ENCODE measurements at places on chromosomes 1 and 21. TPM values are rescaled to one million over a fixed set of nuclear protein-coding genes. Genes with fewer than 3 reads are reported as not detected.

DNA sequence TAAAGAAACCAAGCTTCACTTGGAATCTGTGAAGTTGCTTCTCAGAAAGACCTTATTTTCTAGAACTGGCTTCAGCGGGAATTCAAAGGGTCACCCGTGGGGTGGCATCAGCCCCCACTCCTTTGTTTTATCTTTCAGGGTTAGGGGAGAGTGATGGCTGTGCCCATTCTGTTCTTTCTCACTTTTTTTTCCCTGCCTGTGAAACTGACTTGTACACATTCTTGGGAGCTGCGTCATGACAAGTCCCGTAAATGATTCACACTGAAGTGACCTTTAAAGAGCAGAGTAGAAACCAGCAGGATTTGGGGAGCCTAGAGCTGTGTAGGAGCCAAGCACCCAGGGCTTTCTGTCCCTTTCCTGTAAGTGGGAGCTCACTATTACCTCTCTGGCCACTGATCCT lies 43.8 kb downstream of the SLC44A3 start:
- no peak overlapping the region for H3K4me3 ChIP-seq
- H3K27me3 ChIP-seq: peaks cover 2% of the 10 kb centered on the region
- no peaks in the 10 kb centered on the region for H3K36me3 ChIP-seq
- DNase-seq: no peak

- H3K36me3 ChIP-seq: no peaks in the 10 kb centered on the region
- no peak overlapping the region for H3K4me3 ChIP-seq
- no peaks in the 10 kb centered on the region for H3K27me3 ChIP-seq
- no peaks in the 10 kb centered on the region for H3K4me1 ChIP-seq
- no peak for DNase-seq
Measured at GRCh38 chr1:32406629-32407111, 12.4 kb upstream of the BSDC1 start.

GRCh38 chr1:119045096-119045746 lies 57.1 kb upstream of the TBX15 start:
- peaks cover 50% of the 10 kb centered on the region for H3K36me3 ChIP-seq
- H3K4me1 ChIP-seq: no peaks in the 10 kb centered on the region
- H3K27ac ChIP-seq: no peak overlapping the region
- H3K4me3 ChIP-seq: no peak overlapping the region
- no peak for DNase-seq

- peaks cover 6% of the 10 kb centered on the region for H3K36me3 ChIP-seq
- peak; percentile 67 for DNase-seq
- peaks cover 69% of the 10 kb centered on the region for H3K27me3 ChIP-seq
- H3K4me1 ChIP-seq: peaks cover 38% of the 10 kb centered on the region
- no peak overlapping the region for H3K27ac ChIP-seq
Measured at GRCh38 chr1:63316984-63317816, 5.2 kb upstream of the FOXD3 start.

- no peaks in the 10 kb centered on the region for H3K36me3 ChIP-seq
- H3K4me1 ChIP-seq: no peaks in the 10 kb centered on the region
- DNase-seq: no peak
- peaks cover 13% of the 10 kb centered on the region for H3K27me3 ChIP-seq
Measured at GRCh38 chr1:4600615-4601460, 53.6 kb upstream of the AJAP1 start.

- peak overlapping the region; percentile 93 for H3K27ac ChIP-seq
- DNase-seq: peak; percentile 78
- peaks cover 17% of the 10 kb centered on the region for H3K36me3 ChIP-seq
- peak overlapping the region; percentile 97 for H3K4me3 ChIP-seq
Measured at GRCh38 chr1:207049974-207050391, 1.0 kb downstream of the YOD1 start.

- H3K4me1 ChIP-seq: peaks cover 3% of the 10 kb centered on the region
- no peaks in the 10 kb centered on the region for H3K27me3 ChIP-seq
- H3K4me3 ChIP-seq: no peak overlapping the region
- no peaks in the 10 kb centered on the region for H3K36me3 ChIP-seq
Measured at GRCh38 chr1:21966247-21967000, 10.4 kb upstream of the CELA3B start.

DNA sequence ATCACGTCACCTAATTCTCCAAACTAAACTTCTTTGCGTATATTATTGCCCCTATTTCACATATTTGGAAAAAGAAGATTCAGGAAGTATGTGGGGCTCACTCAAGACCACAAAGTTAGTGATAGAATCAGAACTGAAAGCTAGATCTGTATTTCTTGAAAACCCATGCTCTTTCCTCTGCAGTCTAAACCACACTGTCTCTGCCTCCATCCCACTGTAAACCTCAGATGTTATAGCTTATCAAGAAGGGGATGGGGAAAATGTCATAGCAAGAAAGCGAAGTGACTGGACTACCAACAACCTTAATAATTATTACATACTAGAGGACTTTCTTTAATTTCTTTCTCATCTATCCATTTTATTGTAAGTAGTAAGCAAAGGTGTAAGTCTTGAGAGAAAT lies 257.7 kb upstream of the SGIP1 start:
- peak overlapping the region; percentile 37 for H3K4me3 ChIP-seq
- peak; percentile 56 for DNase-seq
- H3K36me3 ChIP-seq: no peaks in the 10 kb centered on the region
- H3K4me1 ChIP-seq: peaks cover 92% of the 10 kb centered on the region
- peak overlapping the region; percentile 66 for H3K27ac ChIP-seq
- H3K27me3 ChIP-seq: no peaks in the 10 kb centered on the region

GRCh38 chr1:69511426-69512192 lies 56.1 kb upstream of the LRRC7 start:
- no peaks in the 10 kb centered on the region for H3K27me3 ChIP-seq
- no peak overlapping the region for H3K4me3 ChIP-seq
- no peaks in the 10 kb centered on the region for H3K4me1 ChIP-seq
- no peak overlapping the region for H3K27ac ChIP-seq

GRCh38 chr1:158552296-158552695 lies 1.9 kb downstream of the OR6Y1 start:
- no peaks in the 10 kb centered on the region for H3K4me1 ChIP-seq
- H3K27me3 ChIP-seq: peaks cover 12% of the 10 kb centered on the region
- no peak for DNase-seq
- H3K27ac ChIP-seq: no peak overlapping the region

YRDC gene
- 31.6 TPM for total RNA-seq

GRCh38 chr1:67889466-67889865 lies 56.2 kb upstream of the GNG12 start:
- H3K36me3 ChIP-seq: no peaks in the 10 kb centered on the region
- H3K4me1 ChIP-seq: peaks cover 2% of the 10 kb centered on the region
- H3K4me3 ChIP-seq: no peak overlapping the region

GRCh38 chr1:164702216-164702615 lies 143.2 kb downstream of the PBX1 start:
- DNase-seq: no peak
- H3K27ac ChIP-seq: no peak overlapping the region
- H3K27me3 ChIP-seq: no peaks in the 10 kb centered on the region
- H3K4me1 ChIP-seq: no peaks in the 10 kb centered on the region
- H3K36me3 ChIP-seq: no peaks in the 10 kb centered on the region
- H3K4me3 ChIP-seq: no peak overlapping the region

DNA sequence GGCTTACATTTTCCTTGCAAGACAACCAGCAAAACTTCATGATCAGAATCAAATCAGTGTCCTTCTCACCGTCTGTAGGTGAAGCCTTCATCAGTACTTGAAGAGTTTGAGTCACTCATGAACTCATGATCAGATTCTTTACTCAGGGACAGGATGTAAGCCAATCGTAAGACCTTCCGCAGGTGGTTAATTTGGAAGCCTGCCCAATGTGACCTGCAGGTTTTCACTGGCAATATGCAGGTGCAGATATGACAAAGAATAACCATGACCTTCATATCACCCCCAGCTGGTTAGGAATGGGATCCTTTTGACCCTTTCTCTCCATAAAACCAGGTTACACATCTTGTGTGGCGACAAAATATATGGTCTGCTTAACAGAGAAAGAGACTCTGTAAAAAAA lies 2.4 kb upstream of the PRAMEF20 start:
- H3K4me1 ChIP-seq: no peaks in the 10 kb centered on the region
- no peak for DNase-seq
- H3K4me3 ChIP-seq: no peak overlapping the region
- no peaks in the 10 kb centered on the region for H3K36me3 ChIP-seq
- no peak overlapping the region for H3K27ac ChIP-seq

DNA sequence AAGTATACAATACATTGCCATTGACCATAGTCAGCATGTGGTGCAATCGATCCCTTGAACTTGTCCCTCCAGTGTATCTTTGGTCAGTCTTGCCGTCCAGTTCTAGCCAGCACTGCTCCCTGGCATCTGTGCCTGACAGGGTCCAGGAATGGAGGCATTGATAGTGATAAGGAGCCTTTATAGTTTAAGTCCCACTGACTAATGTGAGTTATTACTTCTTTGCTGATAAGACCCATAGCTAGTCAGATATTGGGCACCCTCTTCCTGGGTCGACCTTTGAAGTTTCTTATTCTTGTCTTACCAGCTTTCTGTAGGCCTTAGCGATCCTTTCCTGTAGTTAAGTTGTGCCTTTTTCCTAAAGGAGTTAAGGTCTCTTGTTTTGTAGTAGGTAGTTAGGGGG lies 13.0 kb downstream of the UCK2 start:
- DNase-seq: no peak
- H3K27me3 ChIP-seq: no peaks in the 10 kb centered on the region
- peaks cover 11% of the 10 kb centered on the region for H3K36me3 ChIP-seq
- no peak overlapping the region for H3K27ac ChIP-seq

DNA sequence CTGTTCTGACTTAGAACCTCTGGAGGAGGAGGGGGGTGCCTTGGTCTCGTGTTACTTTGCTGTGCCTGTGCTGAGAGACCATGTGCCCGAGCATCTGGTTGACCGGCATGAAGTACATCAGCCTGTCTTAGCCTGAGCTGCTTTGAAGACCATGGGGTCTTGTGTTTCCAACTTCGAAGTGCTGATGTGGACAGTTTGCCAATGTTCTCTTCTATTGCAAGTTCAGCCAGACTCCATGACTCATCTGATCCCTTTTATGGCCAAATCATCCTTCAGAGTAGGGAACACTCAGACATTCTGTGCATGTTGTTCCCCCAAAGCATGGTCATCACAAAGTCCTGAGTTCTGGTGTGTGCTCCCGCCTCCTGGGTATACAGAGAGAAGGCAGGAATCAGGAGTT lies 6.0 kb upstream of the PLA2G2C start:
- DNase-seq: no peak
- no peak overlapping the region for H3K4me3 ChIP-seq
- no peaks in the 10 kb centered on the region for H3K27me3 ChIP-seq
- H3K27ac ChIP-seq: no peak overlapping the region

DNA sequence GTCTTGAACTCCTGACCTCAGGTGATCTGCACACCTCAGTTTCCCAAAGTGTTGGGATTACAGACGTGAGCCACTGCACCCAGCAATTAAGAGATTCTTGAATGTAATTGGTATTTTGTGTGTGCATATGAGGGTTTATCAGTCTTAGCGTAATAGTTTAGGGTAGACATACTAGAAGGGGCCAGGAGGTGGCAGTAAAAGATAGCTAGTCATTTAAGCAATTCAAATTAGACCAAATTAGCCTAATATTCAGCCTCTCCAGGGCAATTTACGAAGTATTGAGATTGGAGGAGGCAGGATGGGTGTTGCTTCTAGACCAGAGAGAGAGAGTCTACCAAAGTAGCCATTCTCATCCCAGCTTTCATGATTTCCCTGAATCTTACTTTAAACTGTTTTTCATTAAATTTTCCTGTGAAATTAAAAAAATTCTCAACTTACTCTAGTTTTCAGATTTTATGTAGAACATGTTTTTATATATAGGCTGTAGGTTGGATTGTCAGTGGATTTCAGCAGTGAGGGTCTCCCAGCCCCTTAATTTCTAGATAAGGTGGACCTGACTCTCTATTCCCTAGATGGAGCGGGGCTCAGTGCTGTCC lies 119.7 kb downstream of the HHAT start:
- peaks cover 7% of the 10 kb centered on the region for H3K27me3 ChIP-seq
- no peak overlapping the region for H3K4me3 ChIP-seq
- H3K36me3 ChIP-seq: no peaks in the 10 kb centered on the region
- H3K27ac ChIP-seq: no peak overlapping the region
- peaks cover 31% of the 10 kb centered on the region for H3K4me1 ChIP-seq

DNA sequence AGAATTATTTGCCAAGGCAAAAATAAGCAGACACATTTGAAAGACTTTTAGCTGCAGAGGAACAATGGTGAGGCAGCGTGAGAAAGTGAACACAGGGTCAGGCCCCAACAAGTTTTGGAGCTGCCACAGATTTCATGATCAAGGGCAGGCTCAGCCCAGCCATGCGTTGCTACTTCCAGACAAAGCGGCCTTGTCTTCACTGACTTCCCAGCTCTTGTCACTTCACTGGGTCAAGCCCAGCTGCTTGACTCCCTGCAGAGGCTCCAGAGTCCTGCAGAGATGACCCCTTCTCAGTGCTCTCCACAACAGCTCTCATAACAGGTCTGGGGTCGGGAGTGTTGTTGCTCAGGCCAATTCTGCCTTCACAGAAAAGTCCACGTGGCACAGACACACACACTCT lies 35.8 kb downstream of the HHAT start:
- H3K36me3 ChIP-seq: no peaks in the 10 kb centered on the region
- H3K27me3 ChIP-seq: no peaks in the 10 kb centered on the region
- no peak for DNase-seq

DNA sequence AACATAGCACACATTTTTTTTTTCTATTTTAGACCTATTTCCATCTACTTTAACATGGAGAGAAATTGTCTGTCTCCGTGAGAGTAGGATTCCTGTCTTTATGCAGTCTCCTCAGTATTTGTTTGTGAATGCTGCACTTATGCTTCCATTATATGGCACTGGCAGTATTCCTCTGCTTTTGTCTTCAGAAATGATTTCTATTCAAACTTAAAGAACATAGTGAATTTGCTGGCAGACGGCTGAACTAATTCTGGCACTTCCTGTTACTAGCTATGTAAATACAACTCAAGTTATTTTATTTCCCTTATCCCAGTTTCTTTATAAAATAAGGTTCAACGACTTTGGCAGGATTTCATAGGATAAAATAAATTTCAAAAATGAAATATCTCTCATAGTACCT lies 45.3 kb downstream of the KCTD3 start:
- no peak overlapping the region for H3K27ac ChIP-seq
- H3K4me1 ChIP-seq: no peaks in the 10 kb centered on the region

GRCh38 chr1:225911191-225912130 lies 12.6 kb downstream of the PYCR2 start:
- no peaks in the 10 kb centered on the region for H3K36me3 ChIP-seq
- H3K27ac ChIP-seq: no peak overlapping the region
- H3K4me1 ChIP-seq: peaks cover 21% of the 10 kb centered on the region
- no peaks in the 10 kb centered on the region for H3K27me3 ChIP-seq

LMO4 gene
- 19.5 TPM for total RNA-seq

DNA sequence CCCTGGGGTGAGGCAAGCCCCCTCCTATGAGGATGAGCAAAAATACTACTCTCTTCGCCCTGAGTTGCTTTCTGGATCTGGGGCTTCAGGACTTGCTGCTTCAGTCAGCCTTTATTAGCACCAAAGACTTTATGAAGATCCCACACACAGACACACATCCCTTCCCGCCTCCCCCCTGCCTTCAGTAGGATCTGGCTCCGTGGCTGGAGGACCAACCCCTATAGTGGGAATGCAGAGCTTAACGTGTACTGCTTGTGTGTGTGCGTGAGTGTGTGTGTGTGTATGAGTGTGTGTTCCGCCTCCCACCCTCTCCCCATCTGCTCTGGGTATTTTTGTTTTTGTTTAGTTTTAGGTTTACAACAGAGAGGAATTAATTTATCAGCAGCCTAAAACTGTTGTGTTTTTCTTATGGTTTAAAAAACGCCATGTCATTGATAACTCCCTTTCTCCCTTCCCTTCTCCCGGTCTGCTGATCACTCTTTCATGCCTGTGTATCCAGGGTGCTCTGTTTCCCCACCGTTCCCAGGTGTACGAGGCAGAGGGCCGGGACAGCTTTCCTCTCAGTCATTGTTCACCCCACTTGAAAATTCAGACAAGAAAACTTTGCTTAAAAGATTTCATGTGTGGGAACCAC lies 27.5 kb upstream of the ZFP69B start:
- H3K36me3 ChIP-seq: peaks cover 70% of the 10 kb centered on the region
- no peaks in the 10 kb centered on the region for H3K27me3 ChIP-seq
- DNase-seq: no peak
- peak overlapping the region; percentile 53 for H3K27ac ChIP-seq

GRCh38 chr1:47483651-47484050 lies 45.8 kb downstream of the FOXD2 start:
- H3K27me3 ChIP-seq: peaks cover 11% of the 10 kb centered on the region
- DNase-seq: no peak
- no peaks in the 10 kb centered on the region for H3K4me1 ChIP-seq

Data from activated naive CD4-positive, alpha-beta T cell treated with anti-CD3 and anti-CD28 coated beads for 36 hours (primary cell).